ENCODE measurements at places on chromosomes 3 and 15.
A peak's percentile ranks its signal among the peaks of the same experiment; 100 is the strongest.

- no peaks in the 10 kb centered on the region for H3K27me3 ChIP-seq
- no peak overlapping the region for H3K27ac ChIP-seq
- DNase-seq: no peak
- H3K4me3 ChIP-seq: no peak overlapping the region
- peaks cover 14% of the 10 kb centered on the region for H3K4me1 ChIP-seq
These were observed 21.1 kb upstream of the RHO start for GRCh38 chr3:129507181-129507831.

DNA sequence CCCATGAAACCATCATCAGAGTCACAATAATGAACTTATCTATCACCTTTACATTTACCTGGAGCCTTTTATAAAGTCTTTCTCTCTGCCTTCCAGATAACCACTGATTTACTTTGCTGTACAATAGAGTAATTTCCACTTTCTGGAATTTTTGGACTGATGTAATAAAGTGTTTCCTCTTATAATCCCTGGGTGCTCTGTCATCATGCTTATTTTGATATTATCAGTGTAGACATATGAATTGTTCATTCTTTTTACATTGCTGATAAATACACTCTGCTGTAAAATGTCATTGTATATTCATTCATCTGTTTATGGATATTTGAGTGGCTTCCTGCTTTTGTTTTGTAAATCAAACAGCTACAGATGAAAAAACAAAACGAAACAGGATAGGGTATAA is 27.0 kb upstream of the IREB2 start:
- no peak for DNase-seq
- H3K27ac ChIP-seq: no peak overlapping the region
- H3K27me3 ChIP-seq: peaks cover 13% of the 10 kb centered on the region

DNA sequence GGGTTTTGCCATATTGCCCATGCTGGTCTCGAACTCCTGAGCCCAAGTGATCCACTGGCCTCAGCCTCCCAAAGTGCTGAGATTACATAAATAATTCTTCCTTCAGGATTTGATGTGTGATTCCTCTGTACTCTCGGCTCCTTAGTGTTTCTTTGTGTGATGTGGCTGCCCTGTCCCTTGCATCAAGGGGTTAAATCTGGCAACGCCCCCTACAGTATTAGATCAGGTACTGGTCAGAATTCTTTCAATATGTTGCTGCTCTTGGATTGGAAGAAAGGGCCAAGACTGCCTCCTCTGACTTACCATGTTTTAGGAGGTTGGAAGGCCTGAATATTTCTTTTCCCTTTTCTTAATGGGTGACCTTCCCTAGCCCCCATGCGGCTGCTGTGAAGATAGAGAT is 390.6 kb upstream of the WNT5A start:
- DNase-seq: no peak
- H3K4me3 ChIP-seq: no peak overlapping the region
- no peaks in the 10 kb centered on the region for H3K27me3 ChIP-seq
- no peaks in the 10 kb centered on the region for H3K4me1 ChIP-seq

- H3K27ac ChIP-seq: peak overlapping the region; percentile 84
- no peaks in the 10 kb centered on the region for H3K27me3 ChIP-seq
- H3K4me3 ChIP-seq: no peak overlapping the region
- peak; percentile 89 for DNase-seq
These were observed 59.5 kb downstream of the FNDC3B start for GRCh38 chr3:172098698-172099494.

- no peak for DNase-seq
- H3K4me1 ChIP-seq: no peaks in the 10 kb centered on the region
- no peak overlapping the region for H3K4me3 ChIP-seq
- H3K36me3 ChIP-seq: no peaks in the 10 kb centered on the region
- no peaks in the 10 kb centered on the region for H3K27me3 ChIP-seq
These were observed 293.7 kb downstream of the NSUN3 start for GRCh38 chr3:94356581-94356980.

GRCh38 chr3:21446027-21446426 is 305.0 kb downstream of the ZNF385D start:
- H3K27me3 ChIP-seq: no peaks in the 10 kb centered on the region
- no peak overlapping the region for H3K4me3 ChIP-seq
- H3K36me3 ChIP-seq: no peaks in the 10 kb centered on the region
- H3K27ac ChIP-seq: no peak overlapping the region
- no peak for DNase-seq

GRCh38 chr15:65517866-65518207 is 348 bp upstream of the DPP8 start:
- peak overlapping the region; percentile 99 for H3K27ac ChIP-seq
- DNase-seq: no peak
- 0 out of 3 replicates have a peak, but pooled peaks cover 6% of the 10 kb centered on the region for H3K36me3 ChIP-seq
- no peaks in the 10 kb centered on the region for H3K27me3 ChIP-seq
- H3K4me3 ChIP-seq: peak overlapping the region; percentile 100

GRCh38 chr3:197495999-197496745 is 59.6 kb downstream of the BDH1 start:
- H3K27ac ChIP-seq: no peak overlapping the region
- no peaks in the 10 kb centered on the region for H3K27me3 ChIP-seq
- peaks cover 70% of the 10 kb centered on the region for H3K4me1 ChIP-seq
- no peak for DNase-seq
- no peaks in the 10 kb centered on the region for H3K36me3 ChIP-seq
- no peak overlapping the region for H3K4me3 ChIP-seq

DNA sequence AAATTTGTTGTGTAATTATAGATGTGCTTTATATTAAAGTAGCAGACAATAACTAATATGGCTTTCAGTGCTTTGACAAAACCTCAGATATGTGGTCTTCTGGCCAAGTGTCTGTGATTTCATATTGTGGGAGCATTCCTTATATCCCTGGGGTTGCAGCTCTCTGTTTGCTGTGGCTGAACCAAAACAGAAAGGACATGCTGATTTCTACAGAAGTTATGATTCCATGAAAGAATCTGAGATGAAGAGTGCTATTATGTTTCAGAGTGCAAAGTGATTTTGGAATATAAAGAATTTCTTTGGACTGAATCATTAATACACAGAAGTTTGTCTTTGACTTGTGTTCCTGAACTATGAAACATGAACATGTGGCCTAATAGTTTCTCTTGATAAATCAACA is 36.5 kb downstream of the CDV3 start:
- H3K27me3 ChIP-seq: no peaks in the 10 kb centered on the region
- H3K4me3 ChIP-seq: no peak overlapping the region
- no peak for DNase-seq
- H3K4me1 ChIP-seq: peaks cover 17% of the 10 kb centered on the region

GRCh38 chr15:101675796-101676582 is 23.8 kb upstream of the TM2D3 start:
- H3K27me3 ChIP-seq: no peaks in the 10 kb centered on the region
- H3K27ac ChIP-seq: no peak overlapping the region
- H3K36me3 ChIP-seq: peaks cover 43% of the 10 kb centered on the region
- H3K4me3 ChIP-seq: no peak overlapping the region
- H3K4me1 ChIP-seq: no peaks in the 10 kb centered on the region

DNA sequence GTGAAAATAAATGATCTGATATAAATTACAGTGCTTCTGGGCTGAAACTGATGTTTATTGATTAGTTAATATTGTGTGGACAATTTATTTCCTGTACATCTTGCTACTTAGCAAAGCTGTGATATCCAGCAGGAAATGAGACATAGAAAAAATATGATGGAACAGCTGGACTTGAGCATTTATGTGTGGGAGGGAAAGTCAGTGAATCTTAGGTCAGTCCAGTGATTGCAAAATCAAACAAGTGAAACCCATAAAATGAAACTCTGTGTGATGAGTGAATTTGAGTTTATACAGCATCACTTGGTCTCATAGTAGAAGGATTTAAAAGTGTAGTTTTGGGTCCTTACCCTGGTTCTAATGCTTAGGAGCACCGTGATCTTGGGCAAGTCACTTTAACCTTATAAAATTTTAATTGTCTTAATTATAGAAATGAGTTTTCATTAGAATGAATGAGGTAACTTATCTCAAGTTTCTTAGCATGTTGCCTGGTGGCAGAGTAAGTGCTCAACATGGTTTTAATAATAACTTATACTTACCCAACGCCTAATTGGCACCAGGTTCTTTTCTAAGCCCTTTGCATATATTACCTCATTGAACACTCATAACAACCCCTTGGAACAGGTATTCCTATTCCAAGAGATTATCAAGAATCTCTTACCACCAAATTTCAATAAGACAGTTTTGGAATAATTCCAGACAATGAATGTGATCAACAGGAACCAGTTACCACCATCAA is 194.6 kb downstream of the ADAMTSL3 start:
- H3K4me1 ChIP-seq: no peaks in the 10 kb centered on the region
- no peak overlapping the region for H3K27ac ChIP-seq
- H3K4me3 ChIP-seq: no peak overlapping the region

GRCh38 chr3:10772271-10773161 is 43.5 kb upstream of the SLC6A11 start:
- peak; percentile 52 for DNase-seq
- H3K4me3 ChIP-seq: peak overlapping the region; percentile 29
- peaks cover 10% of the 10 kb centered on the region for H3K27me3 ChIP-seq
- H3K27ac ChIP-seq: no peak overlapping the region
- H3K4me1 ChIP-seq: 0 out of 2 replicates have a peak, but pooled peaks cover 6% of the 10 kb centered on the region
- no peaks in the 10 kb centered on the region for H3K36me3 ChIP-seq

GRCh38 chr3:62873761-62874710 is 1.2 kb downstream of the CADPS start:
- H3K27me3 ChIP-seq: no peaks in the 10 kb centered on the region
- no peaks in the 10 kb centered on the region for H3K4me1 ChIP-seq
- H3K36me3 ChIP-seq: no peaks in the 10 kb centered on the region
- no peak overlapping the region for H3K27ac ChIP-seq
- H3K4me3 ChIP-seq: no peak overlapping the region
- no peak for DNase-seq

DNA sequence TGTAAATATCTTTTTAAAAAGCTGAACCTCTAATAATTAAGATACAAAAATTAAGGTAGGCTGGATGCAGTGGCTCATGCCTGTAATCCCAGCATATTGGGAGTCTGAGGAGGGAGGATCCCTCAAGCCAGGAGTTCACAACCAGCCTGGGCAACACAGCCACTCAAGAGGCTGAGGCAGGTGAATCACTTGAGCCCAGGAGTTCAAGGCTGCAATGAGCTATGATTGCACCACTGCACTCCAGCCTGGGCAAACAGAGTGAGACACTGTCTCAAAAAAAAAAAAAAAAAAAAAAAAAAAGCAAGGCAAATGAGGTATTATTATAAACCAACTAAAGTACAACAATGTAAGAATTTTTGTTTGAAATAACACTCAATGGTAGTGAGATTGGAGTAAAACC is 47.6 kb downstream of the EFHB start:
- no peak overlapping the region for H3K4me3 ChIP-seq
- H3K27ac ChIP-seq: no peak overlapping the region
- peaks cover 15% of the 10 kb centered on the region for H3K4me1 ChIP-seq
- H3K27me3 ChIP-seq: no peaks in the 10 kb centered on the region

DNA sequence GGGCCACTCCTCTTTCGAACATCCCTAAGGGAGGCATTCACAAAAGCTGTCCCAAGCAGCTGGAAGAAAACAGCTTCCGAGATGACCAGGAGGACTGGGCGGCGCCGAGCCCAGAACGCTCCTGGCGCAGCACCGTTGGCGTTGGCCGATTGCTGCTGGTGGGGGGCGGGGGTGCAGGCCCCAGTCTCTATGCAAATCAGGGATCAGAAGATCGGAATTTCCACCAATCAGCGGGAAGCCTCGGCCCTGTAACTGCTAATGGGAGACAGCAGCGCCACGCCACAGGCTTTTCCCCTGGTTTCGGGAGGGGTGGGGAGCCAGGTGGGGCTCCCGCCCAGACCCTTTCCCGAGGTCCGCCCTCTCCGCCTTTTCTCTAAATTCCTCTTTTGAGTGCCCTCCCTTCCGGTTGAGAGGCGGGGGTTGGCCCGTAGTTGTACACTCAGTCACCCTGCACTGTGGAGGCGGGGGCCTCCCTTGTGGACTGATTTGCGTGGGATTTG is 27.0 kb downstream of the HMCES start:
- no peaks in the 10 kb centered on the region for H3K27me3 ChIP-seq
- no peak overlapping the region for H3K4me3 ChIP-seq
- peaks cover 37% of the 10 kb centered on the region for H3K36me3 ChIP-seq
- H3K4me1 ChIP-seq: peaks cover 23% of the 10 kb centered on the region
- no peak overlapping the region for H3K27ac ChIP-seq

- DNase-seq: no peak
- H3K27me3 ChIP-seq: no peaks in the 10 kb centered on the region
- H3K36me3 ChIP-seq: no peaks in the 10 kb centered on the region
- H3K27ac ChIP-seq: no peak overlapping the region
- no peak overlapping the region for H3K4me3 ChIP-seq
- peaks cover 17% of the 10 kb centered on the region for H3K4me1 ChIP-seq
These were observed 353.4 kb upstream of the TBL1XR1 start for GRCh38 chr3:177550667-177551066.

DNA sequence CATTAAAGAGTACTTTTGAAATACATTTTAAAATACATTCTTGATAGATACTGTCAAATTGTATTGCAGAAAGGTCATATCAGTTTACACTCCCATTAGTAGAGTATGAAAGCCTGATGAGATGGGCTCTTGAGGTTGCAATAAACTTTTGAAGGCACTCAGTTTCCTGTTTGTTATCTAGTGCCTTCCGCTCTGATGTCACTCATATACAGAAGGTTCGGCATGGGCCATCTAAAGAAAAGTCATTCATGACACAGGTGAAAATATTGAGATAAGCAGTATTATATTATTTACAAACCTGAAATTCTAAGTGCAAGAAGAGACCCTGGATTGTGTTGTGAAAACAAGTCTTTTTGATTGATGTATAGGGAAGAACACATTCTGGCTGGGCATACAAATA is 36.5 kb upstream of the DENND4A start:
- H3K4me3 ChIP-seq: no peak overlapping the region
- peaks cover 70% of the 10 kb centered on the region for H3K4me1 ChIP-seq
- no peak for DNase-seq

Data from HepG2 (cell line).